ENCODE measurements at places on chromosomes 5 and 9.

DNA sequence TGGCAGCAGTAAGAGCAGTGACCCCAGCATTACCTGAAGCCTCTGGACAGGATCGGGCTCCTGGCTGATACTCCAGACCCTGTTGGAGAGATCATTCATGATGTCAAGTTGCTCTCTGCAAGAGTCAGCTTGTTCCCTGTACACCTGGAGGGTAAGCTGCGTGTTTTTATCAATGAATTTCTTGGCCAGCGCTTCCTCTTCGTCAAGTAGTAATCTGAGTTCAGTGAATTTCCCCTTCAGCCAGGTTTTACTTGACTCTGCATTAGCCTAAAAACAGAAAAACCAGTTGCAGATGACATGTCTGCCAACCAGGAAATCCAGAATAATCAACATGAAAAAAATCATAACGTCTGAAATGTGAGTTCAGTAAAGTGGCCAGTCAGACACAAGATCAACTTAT, 19.1 kb downstream of the TRIM14 start:
- DNase-seq, result no peak

DNA sequence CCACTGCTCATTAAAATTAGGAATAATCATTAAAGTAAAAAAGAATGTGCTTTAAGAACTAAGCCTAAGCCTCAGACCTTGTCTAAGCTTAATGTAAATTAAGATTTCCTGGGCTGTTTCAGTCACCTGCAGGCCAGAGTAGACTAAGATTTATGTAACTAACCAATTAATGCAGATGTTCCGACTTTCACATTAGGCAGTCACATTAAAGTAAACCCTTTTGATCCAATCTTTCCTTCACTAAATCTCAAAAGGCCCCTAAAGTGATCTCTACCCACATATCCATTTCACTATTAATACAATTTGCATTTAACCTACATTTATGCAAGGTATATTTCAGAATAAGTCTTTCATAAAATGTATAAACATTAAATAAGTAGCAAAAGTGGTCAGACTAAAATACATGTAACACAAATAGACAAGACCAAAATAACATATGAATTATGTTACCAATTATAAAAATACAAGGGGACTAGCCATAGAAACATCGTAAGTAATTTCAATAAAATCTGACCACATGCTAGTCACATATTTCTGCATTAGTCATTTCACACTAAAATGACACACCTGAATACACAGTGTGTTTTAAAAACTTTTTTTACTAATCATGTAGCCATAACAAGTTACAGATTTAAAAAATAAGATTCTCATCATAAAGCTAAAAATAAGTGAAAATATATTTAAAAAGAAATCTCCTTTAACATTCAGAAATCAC, 7.7 kb downstream of the NR3C1 start:
- DNase-seq, result no peak

- no peak for DNase-seq
These were observed 26.8 kb upstream of the IQGAP2 start for GRCh38 chr5:76376148-76376865.

GRCh38 chr5:1648806-1649205, 125.0 kb upstream of the LPCAT1 start:
- DNase-seq, result no peak

GRCh38 chr5:149288436-149288835, 16.8 kb downstream of the AFAP1L1 start:
- no peak for DNase-seq

- no peak for DNase-seq
These were observed 254.2 kb downstream of the TRIM32 start for GRCh38 chr9:116941266-116941665.

DNA sequence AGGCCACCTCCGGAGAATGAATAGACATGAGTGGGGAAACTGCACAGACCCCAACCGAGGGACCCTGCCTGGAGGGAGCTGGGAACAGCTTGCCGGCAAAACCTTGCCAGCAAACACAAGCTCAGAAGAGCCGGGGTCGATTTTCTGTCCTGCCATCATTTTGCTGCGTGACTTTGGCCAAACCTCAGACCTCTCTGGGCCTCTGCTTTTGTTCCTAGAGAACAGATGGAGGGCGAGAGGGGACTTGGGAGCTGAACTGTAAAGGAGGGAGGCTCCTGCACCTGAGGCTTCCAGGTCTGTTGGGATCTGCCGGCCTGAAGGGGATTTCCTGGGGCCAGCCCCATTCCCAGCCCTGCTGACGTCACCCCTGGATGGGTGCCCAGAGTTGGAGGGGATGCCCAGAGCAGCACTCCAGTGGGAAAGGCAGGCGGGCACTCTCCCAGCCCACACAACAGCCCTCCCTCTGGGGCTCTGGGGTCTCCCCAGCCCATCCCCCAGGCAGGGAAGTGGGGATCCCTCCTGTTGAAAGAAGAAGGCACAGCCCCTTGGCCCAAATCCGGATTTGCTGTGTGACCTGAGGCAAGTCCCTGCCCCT, 40.4 kb upstream of the SYNPO start:
- DNase-seq, result no peak

DNA sequence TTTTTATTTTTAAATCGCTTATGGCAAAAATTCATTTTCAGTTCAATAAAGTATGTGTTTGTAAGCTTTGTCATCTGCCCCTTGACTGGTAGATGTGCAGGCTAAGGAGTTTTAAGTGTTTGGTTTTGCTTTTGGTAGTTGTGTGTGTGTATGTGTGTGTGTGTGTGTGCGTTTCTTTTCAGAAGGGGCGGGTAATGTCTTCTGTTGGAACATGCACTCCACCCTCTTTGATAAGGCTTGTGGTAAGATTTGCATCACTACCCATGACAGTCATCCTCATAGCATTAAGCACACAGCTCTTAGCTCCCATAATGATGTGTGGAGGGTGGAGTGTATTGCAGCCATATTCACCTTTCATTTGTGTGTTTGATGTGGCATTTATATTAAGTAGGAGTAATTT, 92.1 kb upstream of the FSD1L start:
- DNase-seq, result no peak

GRCh38 chr9:124343533-124344290, 71.5 kb downstream of the PSMB7 start:
- DNase-seq, result no peak

GRCh38 chr9:114065304-114065703, 12.8 kb downstream of the AMBP start:
- DNase-seq, result no peak

- no peak for DNase-seq
These were observed 88.8 kb downstream of the NR3C1 start for GRCh38 chr5:143314659-143315058.

DNA sequence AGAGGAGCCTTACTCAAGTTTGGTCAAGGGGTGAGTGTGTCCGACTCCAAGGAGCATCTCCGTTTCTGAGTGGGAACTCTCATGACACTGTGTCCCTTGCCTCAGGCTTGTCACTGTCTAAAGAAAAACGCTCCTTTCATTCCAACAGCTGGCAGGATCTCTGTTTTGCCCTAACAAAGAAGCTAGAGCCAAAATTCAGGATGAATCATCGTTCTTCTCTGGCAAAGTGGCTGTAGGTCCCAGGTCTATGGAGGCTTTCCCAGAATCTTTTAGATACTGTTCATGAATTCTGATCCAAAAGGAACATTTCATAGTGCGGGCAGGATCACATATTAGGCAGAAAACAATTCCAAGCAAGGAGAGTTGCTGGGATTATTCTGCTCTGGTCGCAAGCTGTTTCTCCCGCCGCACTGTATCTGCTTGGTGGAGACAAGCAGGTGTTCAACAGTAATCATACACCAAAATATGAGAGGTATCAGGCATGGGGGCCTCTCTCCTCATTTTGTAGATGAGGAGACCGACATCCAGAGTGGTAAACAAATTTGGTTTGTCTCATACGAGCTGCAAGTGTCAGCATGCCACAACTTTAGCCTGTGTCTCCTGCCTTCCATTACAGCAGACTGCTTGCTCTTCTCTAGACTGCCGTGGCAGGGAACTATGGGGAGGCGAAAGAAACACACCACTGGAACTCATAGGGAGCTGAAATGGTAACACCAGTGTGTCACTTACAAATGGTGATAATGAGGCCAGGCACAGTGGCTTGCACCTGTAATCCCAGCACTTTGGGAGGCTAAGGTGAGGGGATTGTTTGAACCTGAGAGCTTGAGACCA, 72.6 kb downstream of the ENTREP1 start:
- no peak for DNase-seq

GRCh38 chr9:12183321-12183720, 509.9 kb upstream of the TYRP1 start:
- DNase-seq, result no peak

DNA sequence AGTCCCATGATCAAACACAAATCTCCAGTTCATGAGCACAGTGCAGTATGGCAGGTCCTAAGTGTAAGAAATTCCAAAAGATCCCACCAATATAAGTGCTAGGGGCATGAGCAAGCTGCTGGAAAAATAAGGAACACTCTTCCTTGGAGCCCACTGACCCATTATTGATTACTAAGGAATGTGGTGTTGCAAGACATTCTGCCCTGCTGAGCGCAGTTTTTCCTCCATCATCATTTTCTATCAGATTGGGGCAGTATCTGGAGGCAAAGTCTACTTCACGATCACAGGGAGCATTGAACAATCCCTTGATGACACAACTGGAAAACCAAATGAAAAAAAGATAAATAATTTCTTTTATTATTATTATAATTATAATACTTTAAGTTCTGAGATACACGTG, 129.2 kb downstream of the UGCG start:
- no peak for DNase-seq

All from stimulated activated CD4-positive, alpha-beta T cell treated with anti-CD3 and anti-CD28 coated beads, Interleukin-1b, Interleukin-23, amount 100 ng/mL, for 1 hour (primary cell).